Mesothelial cell of epicardium (in vitro differentiated cells): ENCODE measurements at places on chromosomes 7 and 10.

DNA sequence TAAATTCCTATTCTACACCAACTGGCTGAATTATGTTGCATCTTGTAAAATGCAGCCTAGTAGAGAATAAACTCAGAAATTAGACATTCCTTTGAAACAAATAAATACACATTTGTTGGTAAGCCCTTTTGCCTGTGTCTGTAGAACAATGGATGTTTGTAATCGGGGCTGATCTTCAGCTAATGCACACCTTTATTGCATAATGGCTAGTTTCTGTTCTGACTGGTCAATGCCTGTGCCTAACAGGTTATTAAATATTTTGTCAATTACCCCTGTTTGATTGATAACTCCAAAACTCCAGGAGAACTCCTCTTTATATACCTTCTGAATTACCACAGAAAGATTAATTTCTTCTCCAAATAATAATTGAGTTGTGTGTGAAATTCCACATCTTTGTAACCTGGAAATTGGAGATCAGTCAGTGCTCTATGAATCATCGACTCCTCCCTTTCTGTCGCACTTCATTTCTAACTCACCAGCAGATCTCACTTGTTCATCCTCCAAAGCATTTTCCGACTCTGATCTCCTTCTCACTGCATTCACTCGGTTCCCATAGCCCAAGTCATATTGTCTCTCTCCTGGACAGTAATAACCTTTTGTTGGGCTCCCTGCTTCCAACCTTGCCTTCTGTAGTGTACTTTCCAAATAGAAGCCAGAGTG is 196.0 kb upstream of the FZD1 start:
- no peak overlapping the region for H3K27ac ChIP-seq
- no peak for DNase-seq
- H3K27me3 ChIP-seq, result no peaks in the 10 kb centered on the region
- H3K4me1 ChIP-seq, result peaks cover 11% of the 10 kb centered on the region

GRCh38 chr7:70420381-70420662 is 711.6 kb upstream of the GALNT17 start:
- no peak overlapping the region for H3K4me3 ChIP-seq
- no peak overlapping the region for H3K27ac ChIP-seq

DNA sequence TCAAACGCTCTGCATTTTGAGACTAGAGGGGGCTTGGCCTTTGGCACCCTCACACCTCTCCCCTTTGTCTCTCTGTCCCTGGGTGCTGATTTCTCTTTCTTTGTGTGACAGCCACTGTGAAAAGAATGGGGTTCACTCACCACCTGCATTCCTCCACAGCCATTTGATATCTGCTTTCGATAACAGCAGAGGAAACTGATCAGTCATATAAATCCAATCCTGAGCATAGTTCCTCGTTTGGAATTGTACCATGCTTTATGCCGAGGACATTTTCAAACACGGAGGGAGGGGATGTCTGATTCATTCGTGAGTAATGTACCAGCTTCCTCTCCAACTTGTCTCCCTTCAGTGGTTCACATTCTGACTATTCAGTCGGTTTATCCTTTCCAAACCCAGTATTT is 15.8 kb downstream of the MET start:
- H3K27ac ChIP-seq, result no peak overlapping the region
- DNase-seq, result no peak
- H3K4me1 ChIP-seq, result peaks cover 2% of the 10 kb centered on the region
- H3K4me3 ChIP-seq, result no peak overlapping the region
- H3K27me3 ChIP-seq, result no peaks in the 10 kb centered on the region

GRCh38 chr7:26429168-26429567 is 137.5 kb downstream of the SNX10 start:
- DNase-seq, result no peak
- peaks cover 9% of the 10 kb centered on the region for H3K36me3 ChIP-seq
- no peak overlapping the region for H3K27ac ChIP-seq
- peaks cover 30% of the 10 kb centered on the region for H3K4me1 ChIP-seq

GRCh38 chr7:152333134-152333533 is 102.7 kb downstream of the KMT2C start:
- no peak for DNase-seq
- peaks cover 10% of the 10 kb centered on the region for H3K36me3 ChIP-seq
- H3K27ac ChIP-seq, result no peak overlapping the region
- H3K27me3 ChIP-seq, result no peaks in the 10 kb centered on the region
- peaks cover 10% of the 10 kb centered on the region for H3K4me1 ChIP-seq
